Psoas muscle (tissue), 8 donors: ENCODE measurements at places on chromosomes 5 and 9. TPM values are rescaled to one million over a fixed set of nuclear protein-coding genes. Genes with fewer than 3 reads are reported as not detected.

- DNase-seq = no peak
These were observed 15.0 kb upstream of the GRHPR start for GRCh38 chr9:37407468-37407867.

DNA sequence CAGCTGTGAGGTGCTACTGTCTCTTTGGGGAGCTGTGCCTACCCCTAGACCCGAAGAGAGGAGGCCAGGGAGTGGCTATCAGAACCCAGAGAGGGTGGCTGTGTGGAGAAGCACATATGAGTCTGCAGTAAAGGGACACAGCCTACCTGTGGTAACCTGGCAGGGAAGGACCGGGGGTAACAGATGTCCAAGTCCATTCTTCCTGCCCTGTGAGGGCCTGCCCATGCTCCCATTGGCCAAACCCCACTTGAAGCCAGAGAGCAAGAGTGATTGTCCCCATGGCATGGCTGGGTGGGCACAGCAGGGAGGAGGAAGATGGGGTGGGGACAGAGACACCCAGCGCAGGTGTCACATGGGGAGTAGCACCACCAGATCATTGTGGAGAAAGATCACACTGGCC lies 39.3 kb downstream of the BOD1 start:
- DNase-seq = no peak

DNA sequence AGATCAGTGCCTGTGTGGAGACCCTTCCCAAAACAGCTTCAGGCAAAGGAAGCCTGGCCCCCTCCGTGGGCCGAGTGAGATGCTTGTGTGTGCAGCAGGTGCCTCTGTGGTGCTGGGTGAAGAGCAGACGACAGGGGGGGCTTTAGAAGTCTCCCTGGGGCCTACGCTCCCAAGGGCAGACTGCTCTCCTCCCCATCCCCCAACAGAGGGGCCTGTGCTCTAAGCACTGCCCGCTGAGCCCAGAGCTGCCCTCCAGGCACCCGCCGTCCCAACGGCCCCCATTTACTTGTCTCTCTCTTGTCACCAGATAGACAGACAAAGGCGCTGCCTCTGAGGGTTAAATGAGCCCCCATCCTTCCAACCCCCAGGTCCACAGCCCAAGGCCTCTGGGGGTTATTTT lies 2.7 kb upstream of the LHX3 start:
- DNase-seq = no peak

GRCh38 chr9:34246453-34246852 lies 67.6 kb downstream of the UBAP1 start:
- DNase-seq = peak; percentile 66

GRCh38 chr9:117783828-117784227 lies 79.6 kb downstream of the TLR4 start:
- no peak for DNase-seq

ARHGEF37 gene
- total RNA-seq = 20.8 TPM

DNA sequence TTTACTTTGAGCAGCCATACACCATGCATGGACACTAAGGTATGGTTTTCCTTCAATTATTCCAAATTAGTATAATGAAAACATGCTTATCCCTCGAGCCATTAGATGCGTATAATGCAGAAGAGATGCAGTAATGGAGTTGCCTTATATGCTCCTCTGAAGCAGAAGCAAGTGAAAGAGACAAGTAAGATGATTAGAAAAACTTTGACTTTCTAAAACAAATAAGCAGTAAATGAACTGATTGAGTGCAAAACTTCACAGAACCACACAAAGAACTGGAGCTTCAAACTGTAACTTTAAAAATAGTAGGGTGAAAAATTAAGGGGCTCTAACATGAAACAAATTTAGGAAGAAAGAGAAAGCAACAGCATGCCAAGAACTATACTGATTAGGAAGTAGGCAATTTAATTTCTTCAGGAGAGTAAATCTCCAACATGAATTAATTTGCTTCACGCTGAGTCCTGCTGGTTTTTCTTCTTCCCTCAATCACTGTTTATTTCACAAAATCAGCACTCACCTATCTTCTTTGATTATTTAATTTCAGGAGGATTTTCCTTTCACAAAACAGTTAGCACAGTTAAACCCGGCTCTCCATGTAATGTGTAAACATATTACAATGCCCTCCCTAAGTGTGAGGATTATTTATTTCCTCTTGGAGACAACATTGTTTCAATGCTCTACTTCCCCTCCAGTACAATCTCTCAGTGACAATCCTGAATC lies 90.3 kb upstream of the PAM start:
- no peak for DNase-seq

TEX48 gene
- not detected for total RNA-seq

SHOC1 gene
- not detected for total RNA-seq

HMGXB3 gene
- 12.7 TPM for total RNA-seq

- DNase-seq = no peak
These were observed 1.6 kb downstream of the BICD2 start for GRCh38 chr9:92762781-92763708.

PCDHAC2 gene
- total RNA-seq = 0.62 TPM

MAMDC2 gene
- total RNA-seq = 1.9 TPM

DNA sequence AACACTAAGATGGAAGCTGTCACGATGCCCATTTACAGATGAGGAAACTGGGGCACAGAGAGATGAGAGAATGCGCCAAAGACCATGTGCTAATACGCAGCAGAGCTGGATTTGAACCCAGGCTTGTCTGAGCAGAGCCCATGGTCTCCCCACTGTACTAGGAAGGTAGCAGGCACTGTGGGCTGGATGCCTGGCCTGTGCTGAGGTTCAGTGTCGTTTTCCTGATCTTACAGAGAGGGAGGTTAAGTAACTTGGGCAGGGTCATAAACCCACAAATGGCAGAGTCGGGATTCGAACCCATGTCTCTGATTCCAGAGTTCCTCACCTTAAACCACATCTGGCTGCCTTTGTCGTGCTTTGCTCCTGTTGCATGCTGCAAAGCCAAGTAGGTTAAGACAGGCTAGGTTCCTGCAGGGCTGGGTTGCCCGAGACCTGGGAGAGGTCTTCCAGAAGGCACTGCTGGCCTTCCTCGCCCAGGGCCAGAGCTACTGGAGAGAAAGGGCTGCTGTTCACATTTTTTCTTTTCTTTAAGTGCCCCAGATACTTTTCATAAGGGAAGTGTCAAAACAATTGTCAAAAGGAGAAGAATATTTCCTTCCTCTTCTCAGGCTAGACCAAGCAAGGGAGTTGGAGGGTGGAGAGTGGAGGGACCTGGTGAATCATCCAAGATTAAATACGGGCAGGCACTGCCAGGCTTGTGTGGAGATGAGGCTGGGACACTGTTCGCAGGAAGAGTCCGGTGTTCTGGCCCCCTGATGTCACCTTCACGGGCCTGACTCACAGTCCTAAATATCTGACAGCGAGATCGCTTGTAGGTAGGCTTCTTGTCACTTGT lies 3.2 kb downstream of the NEK6 start:
- DNase-seq = no peak

DNA sequence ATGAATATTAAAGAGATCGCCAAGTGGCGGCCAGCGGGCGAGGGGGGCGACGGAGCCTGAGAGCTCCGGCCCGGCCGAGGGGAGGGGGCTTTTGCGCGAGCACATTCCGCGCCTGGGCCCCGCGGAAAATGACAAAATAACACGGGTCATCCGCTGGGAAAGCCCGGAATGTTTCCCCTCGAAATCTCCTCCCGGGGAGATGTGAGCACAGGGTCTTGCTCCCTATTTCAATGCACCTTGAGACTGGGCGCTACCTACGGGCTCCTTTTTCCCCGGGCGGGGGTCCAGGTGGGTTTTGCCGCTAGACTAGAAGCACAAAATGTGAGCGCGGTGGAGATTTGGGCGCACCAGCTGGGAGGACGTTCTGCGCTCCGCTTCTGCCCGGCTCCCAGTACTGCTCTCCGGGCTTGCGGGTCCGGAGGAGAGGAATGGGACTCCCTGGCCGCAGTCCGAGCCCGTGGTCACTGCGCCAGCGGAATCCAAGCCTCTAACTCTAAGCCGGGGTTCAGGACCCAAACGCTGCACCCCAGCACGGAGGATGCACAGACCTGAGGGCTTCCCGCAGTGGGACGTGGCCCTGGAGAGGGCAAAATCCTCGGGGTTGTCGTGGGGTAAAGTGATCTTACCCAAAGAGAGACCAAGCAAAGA lies 2.8 kb upstream of the PRDM12 start:
- no peak for DNase-seq

GRCh38 chr9:116234081-116234480 lies 80.5 kb downstream of the PAPPA start:
- DNase-seq = no peak

CTSV gene
- total RNA-seq = 0.17 TPM

HSPA4 gene
- total RNA-seq = 154 TPM

DNA sequence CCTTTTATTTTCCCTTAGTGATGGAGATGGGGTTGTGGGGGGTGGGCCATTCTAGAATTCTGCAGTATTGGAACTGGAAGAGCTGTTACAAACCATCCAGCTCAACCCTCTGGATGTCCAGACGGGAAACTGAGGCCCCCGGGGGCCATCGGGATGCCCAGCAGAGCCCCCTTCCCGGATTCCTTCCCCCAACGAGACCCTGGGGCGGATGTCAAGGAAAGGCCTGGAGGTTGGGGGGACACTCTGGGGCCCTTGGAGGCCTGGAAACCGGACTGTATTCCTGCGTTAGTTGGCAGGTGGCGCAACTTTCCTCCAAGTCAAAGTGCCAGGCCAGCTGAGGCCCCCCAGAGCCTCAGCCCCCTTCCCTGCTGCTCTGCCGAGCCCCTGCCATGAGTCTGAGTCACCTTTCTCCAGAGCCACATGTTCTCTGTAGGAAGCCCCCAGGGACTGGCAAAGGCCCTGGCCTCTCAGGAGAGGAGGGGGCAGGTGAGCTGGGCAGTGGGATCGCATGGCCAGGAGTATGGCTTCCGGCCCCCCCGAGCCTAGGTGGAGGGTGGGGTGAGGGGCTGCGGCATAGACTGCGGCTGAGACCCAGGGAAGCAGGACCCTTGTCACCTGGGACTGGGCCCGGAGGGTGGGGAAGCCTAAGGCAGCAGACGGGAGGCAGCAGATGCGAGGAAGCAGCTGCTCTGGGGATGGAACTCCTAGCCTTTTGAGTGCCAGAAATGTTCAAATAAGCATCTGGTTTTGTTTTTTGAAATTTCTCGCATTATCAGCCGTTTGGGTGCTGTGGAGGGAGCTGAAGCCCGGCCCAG lies 17.8 kb upstream of the FIBCD1 start:
- no peak for DNase-seq

GRCh38 chr9:5832071-5832537 lies 813 bp downstream of the ERMP1 start:
- no peak for DNase-seq

GRCh38 chr5:168159425-168159824 lies 132.0 kb upstream of the WWC1 start:
- no peak for DNase-seq

DNA sequence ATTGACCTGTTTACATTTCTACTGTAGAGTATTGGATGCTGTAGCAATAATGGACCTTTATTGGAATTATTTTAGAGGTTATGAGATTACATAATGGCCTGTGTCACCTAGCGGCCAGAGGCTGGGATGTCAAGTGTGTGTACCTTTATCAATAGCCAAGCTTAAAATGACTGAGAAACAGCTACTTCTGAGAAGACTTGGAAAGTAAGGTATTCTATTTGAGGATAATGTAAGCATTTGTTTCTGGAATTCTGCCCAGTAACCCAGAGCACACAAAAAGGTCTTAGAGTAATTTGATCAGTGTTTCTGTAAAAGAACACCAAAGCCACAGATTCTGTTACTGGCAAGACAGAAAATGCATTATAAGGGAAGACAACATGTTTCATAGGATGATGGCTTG lies 116.8 kb downstream of the MACIR start:
- DNase-seq = no peak

GRCh38 chr5:78920604-78921003 lies 64.5 kb downstream of the ARSB start:
- DNase-seq = no peak

GRCh38 chr9:5578018-5578697 lies 50.7 kb upstream of the RIC1 start:
- DNase-seq = no peak

GRCh38 chr5:111892949-111893348 lies 136.0 kb upstream of the NREP start:
- no peak for DNase-seq

LRRTM2 gene
- total RNA-seq = 0.28 TPM

DNA sequence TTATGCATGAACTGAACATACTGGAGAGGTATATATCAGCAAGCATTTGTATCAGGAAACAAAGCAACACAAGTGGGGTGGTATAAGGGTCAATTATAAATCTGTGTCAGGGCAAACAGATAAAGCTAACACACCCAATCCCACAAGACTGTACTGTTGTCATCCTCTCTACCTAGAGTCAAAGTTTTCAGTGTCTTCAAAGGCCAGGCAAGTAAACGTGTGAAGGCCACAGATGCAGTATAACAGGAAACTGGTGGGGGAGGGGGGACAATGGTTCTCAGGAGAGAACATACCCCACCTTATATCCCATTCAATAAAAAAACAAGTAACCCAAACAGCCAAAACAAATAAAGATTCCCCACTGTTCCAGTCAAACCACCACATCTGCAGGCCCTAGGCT lies 22.1 kb downstream of the ELP1 start:
- DNase-seq = no peak

IL5 gene
- not detected for total RNA-seq

DNA sequence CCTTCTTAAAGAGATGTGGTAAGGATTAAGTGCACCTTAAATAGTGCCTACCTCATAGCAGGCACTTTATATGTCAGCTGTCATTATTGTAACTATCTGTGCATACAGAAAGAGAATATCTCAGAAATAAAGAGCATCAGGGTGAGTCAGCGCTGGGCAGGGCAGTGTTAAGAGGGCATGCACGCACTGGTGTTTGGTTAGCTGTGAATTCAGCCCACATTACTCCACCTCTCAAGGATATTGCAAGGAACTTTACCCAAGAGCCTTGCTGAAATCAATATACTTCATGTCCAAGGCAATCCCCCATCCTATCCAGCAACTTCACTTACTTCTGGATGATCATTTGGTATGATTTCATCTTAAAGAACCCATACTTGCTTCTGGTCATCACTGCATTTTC lies 300.9 kb downstream of the NTRK2 start:
- no peak for DNase-seq
